AG08395 (cell line): ENCODE measurements at places on chromosomes 16 and 17.

- no peak for DNase-seq
Observed at GRCh38 chr17:12618557-12618956, 47.1 kb upstream of the MYOCD start.

GRCh38 chr17:29032013-29032856 lies 10.7 kb upstream of the PIPOX start:
- no peak for DNase-seq

- no peak for DNase-seq
Observed at GRCh38 chr16:82848013-82848412, 221.2 kb downstream of the CDH13 start.

DNA sequence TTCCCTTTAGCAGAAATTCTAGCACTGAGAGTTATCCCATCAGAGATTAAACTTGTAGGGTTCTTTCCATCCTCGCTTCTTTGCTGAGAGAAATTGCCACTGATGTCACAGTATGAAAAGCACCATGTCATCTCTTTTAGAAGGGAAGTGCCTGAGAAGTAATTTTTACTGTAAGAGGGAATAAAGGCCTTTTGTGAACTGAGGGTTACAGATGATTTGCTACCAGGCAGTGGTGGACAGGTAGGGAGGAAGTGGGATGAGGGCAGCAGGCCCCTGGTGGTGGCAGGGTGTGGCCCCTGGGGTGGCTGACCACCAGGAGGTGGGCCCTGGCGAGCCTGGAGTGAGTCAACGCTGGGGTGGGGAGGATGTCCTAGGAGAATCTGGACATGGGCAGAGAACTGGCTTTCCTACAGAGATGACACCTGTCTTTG lies 6.4 kb upstream of the MILR1 start:
- no peak for DNase-seq

GRCh38 chr17:71505200-71505599 lies 615.6 kb upstream of the SOX9 start:
- DNase-seq = peak; percentile 49

DNA sequence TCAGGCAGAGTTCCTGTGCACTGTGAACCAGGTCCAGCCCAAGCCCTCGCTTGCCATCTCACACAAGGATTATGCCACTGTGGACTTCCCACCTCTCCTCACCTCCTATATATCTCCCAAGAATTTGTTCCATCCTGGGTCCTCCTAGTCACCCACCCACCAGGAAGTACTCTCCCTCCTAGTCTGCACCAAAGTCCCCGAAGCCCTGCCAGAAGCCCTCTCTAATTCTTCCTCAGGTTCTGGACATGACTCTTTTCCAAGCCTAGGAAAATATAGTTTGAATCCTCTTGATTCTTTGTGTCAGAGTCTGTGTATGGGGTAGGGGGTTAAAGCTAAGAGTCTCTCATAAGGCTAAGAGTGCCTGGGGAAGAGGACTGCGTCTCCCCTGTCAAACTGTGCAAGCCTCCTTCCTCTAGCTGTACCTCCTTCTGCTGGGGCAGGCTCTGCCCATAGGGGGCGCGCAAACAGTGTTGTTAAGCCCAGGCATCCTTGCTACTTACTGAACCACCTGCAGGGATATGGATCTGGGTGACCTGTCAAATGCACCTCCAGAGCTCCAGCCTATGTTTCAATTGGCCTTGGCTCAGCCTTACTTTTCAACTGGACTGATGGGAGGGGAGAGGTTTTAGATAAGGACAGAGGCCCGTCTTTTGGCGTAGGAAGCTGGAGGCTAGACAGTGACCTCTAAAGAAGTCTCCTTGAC lies 16.6 kb upstream of the DLX4 start:
- peak; percentile 83 for DNase-seq

DNA sequence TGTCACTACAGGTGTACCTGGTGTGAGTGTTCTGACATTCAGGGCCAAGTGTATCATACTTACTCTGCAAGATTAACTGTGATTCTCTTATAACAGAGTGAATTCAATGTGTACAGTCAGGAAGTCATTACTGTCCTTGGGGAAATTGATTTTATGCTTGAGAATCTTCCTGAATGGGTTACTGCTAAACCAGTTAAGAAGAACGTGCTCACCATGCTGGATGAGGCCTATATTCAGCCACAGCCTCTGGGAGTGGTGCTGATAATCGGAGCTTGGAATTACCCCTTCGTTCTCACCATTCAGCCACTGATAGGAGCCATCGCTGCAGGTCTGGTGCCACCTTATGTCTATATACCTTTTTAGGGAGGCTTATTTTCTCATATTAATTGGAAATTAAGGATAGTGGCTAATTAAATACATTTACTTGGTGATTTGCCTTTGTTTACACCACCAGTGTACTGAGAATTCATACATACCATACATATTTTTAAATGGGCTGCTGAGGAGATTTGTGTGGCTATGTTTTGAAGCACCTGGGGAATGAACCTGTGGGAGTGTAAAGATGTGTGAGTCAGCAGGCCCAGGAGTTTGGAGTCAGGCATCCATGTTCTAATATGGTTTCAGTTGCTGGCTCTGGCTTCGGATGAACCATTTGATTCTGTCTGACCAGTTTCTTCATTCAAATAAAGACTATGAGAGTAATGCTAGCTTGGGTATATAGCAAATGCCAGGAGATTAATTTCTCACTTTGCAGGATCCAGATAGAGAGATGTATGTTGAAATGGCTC lies 3.1 kb downstream of the ALDH3A2 start:
- no peak for DNase-seq

DNA sequence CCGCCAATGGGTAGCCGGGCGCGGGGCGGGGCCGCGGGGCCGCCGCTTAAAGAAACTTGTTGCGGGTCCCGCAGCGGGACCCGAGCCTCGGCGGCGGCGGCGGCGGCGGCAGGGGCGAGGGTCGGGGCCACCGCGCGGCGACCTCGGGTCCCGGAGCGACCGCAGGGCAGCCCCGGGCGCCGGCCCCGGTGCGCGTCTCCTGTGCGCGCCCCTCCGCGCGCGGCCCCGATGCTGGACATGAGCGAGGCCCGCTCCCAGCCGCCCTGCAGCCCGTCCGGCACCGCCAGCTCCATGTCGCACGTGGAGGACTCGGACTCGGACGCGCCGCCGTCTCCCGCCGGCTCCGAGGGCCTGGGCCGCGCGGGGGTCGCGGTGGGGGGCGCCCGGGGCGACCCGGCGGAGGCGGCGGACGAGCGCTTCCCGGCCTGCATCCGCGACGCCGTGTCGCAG lies at the start of gene SOX8:
SOX8 (plus strand) TSS at position 76 of the 450 bp plus-strand sequence; CDS start at position 229, 153 bp downstream.
- DNase-seq = no peak

- no peak for DNase-seq
Observed at GRCh38 chr17:50149417-50150353, 792 bp downstream of the PPP1R9B start.

GRCh38 chr16:87048730-87049115 lies 268.5 kb downstream of the C16orf95 start:
- DNase-seq = no peak

GRCh38 chr16:23987443-23987842 lies 151.7 kb downstream of the PRKCB start:
- DNase-seq = no peak
